ENCODE measurements at places on chromosomes 16 and 17. TPM values are rescaled to one million over a fixed set of nuclear protein-coding genes. Genes with fewer than 3 reads are reported as not detected.

Gene HAGH
- total RNA-seq = 341 TPM

Gene ZPBP2
- total RNA-seq = not detected

Gene TMEM106A
- total RNA-seq = 5.8 TPM

Gene CYGB
- 7.4 TPM for total RNA-seq

Gene TEX19
- 0.51 TPM for total RNA-seq

Gene SYNGR3
- 27.2 TPM for total RNA-seq

Gene IRX5
- 93.0 TPM for total RNA-seq

Gene CTRB2
- total RNA-seq = 0.63 TPM

DNA sequence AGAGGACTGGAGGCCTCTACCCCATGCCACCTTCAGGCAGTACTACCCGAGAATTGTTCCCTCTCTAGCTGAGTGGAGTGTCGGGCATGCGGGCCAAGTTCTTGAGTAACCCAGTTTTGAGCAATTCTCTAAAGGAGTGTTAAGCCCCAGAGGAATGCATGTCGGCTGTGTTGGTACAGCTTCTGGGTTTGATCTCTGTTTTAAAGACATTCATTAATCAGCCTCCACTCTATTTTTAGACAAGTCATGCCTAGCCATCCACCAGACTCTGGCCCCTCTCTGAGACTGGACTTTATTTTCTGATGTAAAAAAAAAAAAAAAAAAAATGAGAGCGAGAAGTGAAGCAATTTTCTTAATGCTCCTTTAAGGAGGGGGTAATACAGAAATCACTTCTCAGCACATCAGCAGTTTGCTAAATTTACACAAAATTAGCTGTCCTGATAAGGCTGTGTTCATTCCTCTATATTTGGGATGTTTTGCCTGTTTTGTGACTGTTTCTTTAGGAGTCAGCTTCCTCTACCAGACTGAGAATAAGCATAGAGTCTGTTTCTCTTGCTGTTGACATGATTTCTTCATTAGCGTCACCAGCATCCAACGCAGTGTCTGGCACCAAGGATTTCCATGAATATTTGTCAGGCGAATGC, 88.7 kb downstream of the AXIN2 start:
- H3K4me3 ChIP-seq = no peak overlapping the region
- H3K27me3 ChIP-seq = no peaks in the 10 kb centered on the region
- no peaks in the 10 kb centered on the region for H3K36me3 ChIP-seq
- peak; percentile 91 for DNase-seq
- H3K27ac ChIP-seq = peak overlapping the region; percentile 37

DNA sequence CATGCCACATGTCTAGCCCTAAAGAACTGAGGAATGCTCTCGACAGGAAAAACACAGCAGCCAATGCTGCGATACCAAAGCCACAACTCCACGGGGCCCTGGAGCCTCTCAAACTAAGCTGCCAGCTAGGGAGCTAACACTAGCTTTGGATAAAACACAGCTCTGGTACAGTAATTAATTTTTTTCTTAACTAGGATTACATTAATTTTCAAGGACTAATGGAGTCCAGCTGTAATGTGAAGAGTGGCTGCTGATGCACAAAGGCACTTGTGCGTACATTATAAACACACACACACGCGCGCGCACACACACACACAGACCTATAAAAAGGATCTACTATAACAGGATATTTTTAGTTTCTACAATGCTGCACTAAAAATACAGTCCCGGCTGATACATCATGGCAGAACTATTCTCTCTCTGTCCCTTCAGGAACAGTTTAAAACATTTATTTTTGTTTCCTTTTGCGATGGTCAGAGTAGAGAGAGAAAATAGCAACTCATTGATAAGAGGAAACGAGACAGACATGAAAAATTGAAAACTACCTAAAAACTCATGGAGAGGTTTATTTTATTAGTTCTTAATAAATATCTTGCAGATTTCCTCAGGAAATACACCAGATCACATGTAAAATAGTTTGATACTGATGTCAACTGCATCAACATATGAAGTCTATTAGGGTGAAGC, 88.5 kb downstream of the SMG6 start:
- peaks cover 52% of the 10 kb centered on the region for H3K4me1 ChIP-seq
- DNase-seq = peak; percentile 68
- peak overlapping the region; percentile 96 for H3K27ac ChIP-seq

- DNase-seq = no peak
- H3K4me1 ChIP-seq = no peaks in the 10 kb centered on the region
- H3K36me3 ChIP-seq = no peaks in the 10 kb centered on the region
- no peak overlapping the region for H3K4me3 ChIP-seq
- H3K27me3 ChIP-seq = no peaks in the 10 kb centered on the region
Measured at GRCh38 chr16:19338335-19338734, 52.8 kb downstream of the CLEC19A start.

DNA sequence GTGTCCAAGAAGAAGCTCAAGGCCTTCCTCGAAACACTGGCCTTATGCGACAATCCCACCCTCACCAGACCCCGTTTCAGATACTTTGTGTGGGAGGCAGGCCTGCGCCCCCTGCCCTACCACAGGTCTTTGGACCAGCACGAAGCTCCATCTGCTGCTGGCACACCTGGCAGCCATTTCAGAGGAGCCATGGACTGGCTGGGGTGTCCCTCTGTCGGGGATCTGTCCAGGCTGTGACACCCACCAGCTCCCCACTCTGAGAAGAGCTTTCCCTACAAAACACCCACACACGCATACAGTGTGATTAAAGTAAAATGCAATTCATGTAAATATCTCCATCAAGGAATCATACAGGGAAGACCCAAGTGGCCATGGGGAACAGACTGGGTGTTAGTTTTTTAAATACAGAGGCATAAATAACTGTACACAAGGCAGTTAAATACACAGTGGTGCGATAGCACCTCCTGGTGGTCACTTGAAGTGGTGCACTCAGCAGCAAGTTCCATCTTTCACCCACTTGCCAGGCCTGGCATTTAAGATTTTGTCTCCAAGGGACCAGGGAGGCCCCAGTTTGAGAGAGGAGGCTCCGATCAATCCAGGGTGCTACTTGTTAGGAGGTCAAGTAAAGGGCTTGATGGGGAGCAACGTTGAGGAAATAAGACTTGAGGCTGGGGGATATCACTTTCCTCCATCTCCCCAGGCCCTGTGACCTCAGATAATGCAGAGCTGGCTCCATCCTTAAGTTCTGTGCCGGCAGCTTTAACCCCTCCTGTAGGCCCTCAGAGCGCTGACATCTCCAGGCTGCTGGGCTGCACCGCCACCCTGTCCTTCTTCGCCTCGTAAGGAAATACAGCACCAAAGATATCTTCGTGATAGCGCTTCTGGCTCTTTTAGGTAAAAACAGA, 43.6 kb downstream of the NOS2 start:
- no peaks in the 10 kb centered on the region for H3K4me1 ChIP-seq
- H3K27ac ChIP-seq = no peak overlapping the region

DNA sequence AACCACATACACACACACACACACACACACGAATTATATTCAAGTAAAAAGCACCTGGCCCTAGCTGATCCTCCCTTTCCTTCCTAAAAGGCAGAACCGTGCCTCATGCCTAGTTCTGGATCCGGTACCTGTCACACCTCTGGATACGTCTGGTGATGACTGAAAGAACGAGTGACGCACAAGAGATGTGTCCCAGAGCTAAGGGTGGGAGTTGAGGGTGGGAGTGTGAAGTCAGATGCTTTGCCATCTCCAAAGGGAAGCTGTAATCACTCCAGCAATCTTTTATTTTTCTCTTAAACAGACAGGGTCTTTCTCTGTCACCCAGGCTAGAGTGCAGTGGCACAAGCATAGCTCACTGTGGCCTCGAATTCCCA, 26.5 kb upstream of the GSG1L start:
- H3K36me3 ChIP-seq = no peaks in the 10 kb centered on the region
- no peaks in the 10 kb centered on the region for H3K27me3 ChIP-seq
- no peak overlapping the region for H3K27ac ChIP-seq
- DNase-seq = no peak
- H3K4me3 ChIP-seq = no peak overlapping the region

DNA sequence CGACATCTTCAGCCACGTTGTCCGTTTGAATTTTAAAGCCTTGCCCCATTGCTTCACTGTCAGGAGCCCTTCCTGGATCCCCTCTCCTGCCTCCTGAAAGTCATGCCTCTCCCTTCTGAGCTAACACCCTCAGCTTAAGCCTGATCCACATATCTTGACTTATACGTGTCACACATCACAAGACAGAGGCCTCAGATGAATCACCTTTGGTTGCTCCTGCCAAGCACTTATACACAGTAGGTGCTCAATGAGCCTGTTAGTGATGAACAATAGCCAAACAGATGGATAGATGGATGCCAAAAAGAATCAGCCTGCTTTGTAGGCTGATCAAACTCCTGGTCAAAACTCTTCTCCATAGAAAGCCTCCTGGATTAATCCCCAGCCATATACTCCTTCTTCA, 31.8 kb downstream of the PITPNM3 start:
- DNase-seq = no peak
- H3K36me3 ChIP-seq = no peaks in the 10 kb centered on the region
- no peak overlapping the region for H3K27ac ChIP-seq
- no peaks in the 10 kb centered on the region for H3K4me1 ChIP-seq
- no peak overlapping the region for H3K4me3 ChIP-seq

DNA sequence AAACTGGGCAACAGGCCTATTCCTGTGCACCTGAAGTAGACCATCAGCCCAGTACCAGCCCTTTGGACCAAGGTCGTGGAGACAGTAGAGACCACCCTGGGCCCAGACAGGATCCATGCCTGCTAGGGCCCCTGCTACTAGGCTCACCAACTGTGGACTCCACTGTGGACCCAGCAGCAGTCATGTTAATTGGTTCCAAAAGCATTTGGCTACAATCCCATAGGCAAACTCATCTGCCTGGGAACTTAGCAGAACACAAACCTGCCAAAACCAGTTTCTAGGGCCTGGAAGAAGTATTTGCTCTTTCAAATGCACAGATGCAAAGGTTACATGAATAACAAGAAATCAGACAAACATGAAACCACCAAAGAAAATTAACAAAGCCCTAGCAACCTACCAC, 53.1 kb downstream of the ACSM2A start:
- H3K4me1 ChIP-seq = no peaks in the 10 kb centered on the region
- H3K4me3 ChIP-seq = no peak overlapping the region
- DNase-seq = no peak
- H3K27me3 ChIP-seq = no peaks in the 10 kb centered on the region
- H3K36me3 ChIP-seq = no peaks in the 10 kb centered on the region

DNA sequence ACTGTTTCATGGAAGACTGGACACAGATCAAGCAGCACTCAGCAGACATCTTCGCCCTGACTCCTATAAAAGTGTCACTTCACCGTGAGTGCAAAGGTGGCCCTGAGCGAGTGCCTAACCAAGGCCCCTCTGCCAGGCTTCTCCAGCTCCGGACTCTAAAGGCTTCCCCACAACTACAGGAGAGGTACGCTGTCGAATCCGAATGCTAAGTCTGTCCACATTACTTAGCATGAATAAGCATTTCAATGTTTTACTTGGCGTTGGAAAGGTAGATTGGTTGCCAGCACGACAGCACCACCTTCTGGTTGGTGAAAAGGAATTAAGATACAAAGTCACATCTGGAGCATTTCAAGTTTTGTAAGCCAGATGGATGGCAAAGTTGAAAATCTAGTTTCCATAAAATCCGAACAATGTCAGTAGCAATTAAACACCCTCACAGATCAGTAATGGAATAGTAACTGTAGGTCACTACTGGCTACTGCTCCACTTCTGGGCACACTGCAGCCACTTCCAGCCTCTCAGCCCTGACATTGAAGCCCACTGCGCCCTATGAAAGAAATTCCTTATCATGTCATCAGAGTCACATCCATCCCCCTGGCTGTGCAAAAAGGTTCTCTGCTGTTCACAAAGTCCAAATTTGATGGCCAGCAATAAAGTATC, 100.9 kb downstream of the PARN start:
- no peak overlapping the region for H3K27ac ChIP-seq
- H3K27me3 ChIP-seq = no peaks in the 10 kb centered on the region
- DNase-seq = peak; percentile 96
- H3K4me1 ChIP-seq = peaks cover 14% of the 10 kb centered on the region
- H3K4me3 ChIP-seq = no peak overlapping the region

GRCh38 chr16:64453646-64454045, 668.2 kb downstream of the CDH11 start:
- no peaks in the 10 kb centered on the region for H3K36me3 ChIP-seq
- no peak overlapping the region for H3K4me3 ChIP-seq
- no peaks in the 10 kb centered on the region for H3K27me3 ChIP-seq
- H3K4me1 ChIP-seq = peaks cover 3% of the 10 kb centered on the region
- no peak for DNase-seq

GRCh38 chr16:58276346-58276951, 18.4 kb downstream of the PRSS54 start:
- H3K36me3 ChIP-seq = no peaks in the 10 kb centered on the region
- no peak overlapping the region for H3K4me3 ChIP-seq
- no peak for DNase-seq
- H3K27me3 ChIP-seq = no peaks in the 10 kb centered on the region
- no peaks in the 10 kb centered on the region for H3K4me1 ChIP-seq

DNA sequence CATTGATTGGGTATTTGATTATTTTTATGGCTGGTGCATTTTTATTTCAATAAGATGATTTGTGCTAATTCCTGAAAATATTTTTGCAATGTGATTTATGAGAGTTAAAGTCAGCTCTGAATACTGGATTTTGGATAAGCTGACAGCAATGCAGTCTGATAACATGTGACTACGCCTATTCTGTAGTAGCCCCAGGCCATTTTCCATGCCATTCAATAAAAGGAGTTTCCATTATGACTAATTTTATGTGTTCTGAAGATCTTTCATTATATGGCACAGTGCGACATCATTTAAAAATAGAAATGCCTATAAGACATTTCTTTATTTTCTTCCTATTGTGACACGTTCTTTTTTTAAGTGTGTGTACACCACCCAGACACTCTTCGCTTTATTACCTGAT, 46.3 kb downstream of the KCNJ2 start:
- no peak overlapping the region for H3K27ac ChIP-seq
- H3K4me1 ChIP-seq = no peaks in the 10 kb centered on the region
- no peak overlapping the region for H3K4me3 ChIP-seq
- no peaks in the 10 kb centered on the region for H3K27me3 ChIP-seq
- DNase-seq = no peak

- H3K4me1 ChIP-seq = peaks cover 11% of the 10 kb centered on the region
- H3K27ac ChIP-seq = no peak overlapping the region
- no peaks in the 10 kb centered on the region for H3K27me3 ChIP-seq
- no peak for DNase-seq
- no peak overlapping the region for H3K4me3 ChIP-seq
Measured at GRCh38 chr17:53659181-53659580, 163.5 kb upstream of the KIF2B start.

GRCh38 chr16:21971856-21972255, 18.7 kb downstream of the UQCRC2 start:
- no peak for DNase-seq
- H3K36me3 ChIP-seq = peaks cover 98% of the 10 kb centered on the region
- H3K4me3 ChIP-seq = no peak overlapping the region
- H3K27ac ChIP-seq = no peak overlapping the region
- H3K4me1 ChIP-seq = no peaks in the 10 kb centered on the region

DNA sequence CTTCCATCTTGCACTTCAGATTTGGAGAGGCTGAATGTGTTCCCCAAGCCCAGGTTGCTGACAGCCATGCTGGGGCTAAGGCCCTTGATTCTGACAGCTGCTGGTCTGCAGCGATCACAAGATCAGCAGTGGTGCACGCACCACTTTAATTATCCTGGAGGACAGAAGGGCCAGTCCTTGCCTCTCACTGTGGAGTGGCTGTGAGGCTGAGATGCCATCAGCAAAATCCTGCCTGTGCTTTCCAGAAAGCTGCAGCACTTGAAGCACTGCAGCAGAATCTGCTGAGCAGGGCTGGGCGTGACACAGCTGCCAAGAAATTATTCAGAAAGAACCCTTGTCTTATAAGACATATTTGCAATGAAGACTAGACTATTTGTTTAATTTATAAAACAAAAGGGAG, 37.1 kb downstream of the NUP93 start:
- no peak overlapping the region for H3K4me3 ChIP-seq
- H3K27me3 ChIP-seq = no peaks in the 10 kb centered on the region
- peak overlapping the region; percentile 44 for H3K27ac ChIP-seq
- H3K36me3 ChIP-seq = no peaks in the 10 kb centered on the region
- H3K4me1 ChIP-seq = peaks cover 25% of the 10 kb centered on the region
- peak; percentile 72 for DNase-seq
